ENCODE measurements at places on chromosomes 4 and X.

DNA sequence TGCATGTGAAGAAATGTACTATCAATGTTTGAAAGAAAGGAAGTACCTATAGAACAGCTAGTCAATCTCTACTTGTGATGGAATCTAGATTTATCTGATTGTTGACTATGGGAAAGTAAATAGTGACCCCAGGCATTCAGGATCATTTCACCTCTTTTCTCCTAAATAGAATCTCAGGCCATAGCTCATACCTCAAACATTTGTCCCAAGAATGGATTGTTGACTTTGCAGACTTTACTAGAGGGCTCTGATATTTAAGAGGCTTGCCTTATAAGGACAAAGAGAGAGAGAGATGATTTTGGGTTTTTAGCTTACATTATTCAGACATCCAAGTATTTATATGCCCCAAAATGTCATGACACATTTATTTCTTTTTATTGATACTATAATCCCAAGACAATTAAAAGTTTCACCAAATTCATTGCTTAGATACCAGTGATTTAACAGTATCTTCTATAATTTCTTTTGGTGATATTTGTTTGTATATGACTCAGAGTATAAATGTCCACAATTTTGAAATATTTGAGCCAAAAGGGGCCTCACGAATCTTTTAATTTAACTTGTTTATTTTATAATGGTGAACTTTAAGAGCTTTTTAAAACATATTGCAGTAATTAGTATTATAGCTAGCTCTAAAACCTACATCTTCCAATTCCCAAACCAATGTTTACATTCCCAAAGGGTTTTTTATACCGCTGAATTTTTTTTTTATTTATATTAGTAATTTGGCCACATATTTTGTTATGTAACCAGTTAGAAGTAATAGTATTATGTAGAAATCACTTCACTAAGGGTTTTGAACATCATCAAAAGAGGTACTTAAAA, 614.1 kb downstream of the PCDH7 start:
- no peak for DNase-seq

DNA sequence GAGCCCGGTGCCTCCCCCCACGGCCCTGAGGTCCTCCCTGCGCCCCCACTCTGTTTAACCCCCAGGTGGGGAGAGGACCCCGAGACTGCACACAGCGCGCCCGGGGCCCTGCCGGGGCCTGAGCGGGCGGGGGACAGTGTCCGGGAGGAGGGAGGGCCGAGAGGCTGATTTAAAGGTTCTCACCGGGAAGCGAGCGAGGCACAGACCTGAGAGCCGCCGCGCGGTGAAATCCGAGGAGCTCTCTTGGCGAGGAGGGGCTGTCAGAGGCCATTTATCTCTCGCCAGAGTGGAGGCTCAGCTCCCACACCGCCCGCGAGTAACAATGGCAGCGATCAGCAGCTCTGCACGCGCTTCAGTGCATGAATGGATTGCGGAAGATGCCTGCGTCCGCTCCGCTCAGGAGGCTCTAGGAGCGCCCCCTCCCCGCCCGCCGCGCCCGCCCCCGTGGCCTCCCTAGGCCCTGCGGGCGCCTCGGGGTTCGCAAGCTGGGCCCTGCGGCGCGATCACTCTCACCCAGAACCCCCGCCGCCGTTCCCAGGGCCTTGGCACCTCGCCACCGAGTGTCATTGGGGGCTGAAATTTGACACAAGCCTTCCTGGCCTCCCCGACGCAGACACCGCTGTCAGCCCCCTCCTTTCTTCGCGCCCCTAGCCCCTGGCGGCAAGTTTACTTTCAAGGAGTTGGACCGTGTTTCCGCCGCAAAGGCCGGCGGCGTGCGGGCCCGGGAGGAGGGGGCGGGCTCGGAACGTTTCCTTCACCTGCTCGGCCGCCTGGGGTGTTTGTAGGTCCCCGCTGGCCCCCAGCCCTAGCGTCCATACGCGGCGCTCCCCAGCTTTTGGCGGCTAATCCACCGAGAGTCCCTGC, 48.7 kb upstream of the BCOR start:
- DNase-seq = peak; percentile 42

- peak; percentile 12 for DNase-seq
Measured at GRCh38 chrX:121831601-121832000, 784.2 kb downstream of the GLUD2 start.

GRCh38 chr4:181004056-181004455, 1239.1 kb upstream of the TENM3 start:
- DNase-seq = no peak

DNA sequence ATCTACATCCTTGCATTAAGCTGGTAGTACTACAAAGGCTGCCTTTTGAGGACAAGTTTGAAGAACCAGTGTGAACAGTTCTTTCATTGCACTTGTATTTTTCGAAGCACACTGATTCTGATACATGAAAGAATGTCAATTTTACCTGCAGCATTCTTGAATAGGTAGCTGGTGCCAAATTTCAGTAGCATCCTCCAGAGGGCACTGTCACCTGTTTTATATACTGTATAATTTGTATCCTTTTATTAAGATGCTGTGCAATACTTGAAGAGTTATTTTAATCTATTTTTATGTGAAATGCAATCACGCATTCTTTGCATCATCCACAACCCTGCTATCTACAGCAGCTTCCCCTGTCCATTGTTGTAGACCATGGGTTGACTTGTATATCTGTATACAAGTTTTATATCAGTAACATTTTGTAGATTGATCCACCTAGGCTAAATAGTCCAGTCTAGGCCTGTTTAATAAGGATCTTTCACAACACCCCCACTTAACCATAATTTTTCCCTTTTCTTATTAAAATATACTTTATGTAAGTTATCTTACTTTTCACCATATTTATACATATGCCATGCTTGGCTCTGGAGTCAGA, 325.7 kb downstream of the PCDH7 start:
- no peak for DNase-seq

DNA sequence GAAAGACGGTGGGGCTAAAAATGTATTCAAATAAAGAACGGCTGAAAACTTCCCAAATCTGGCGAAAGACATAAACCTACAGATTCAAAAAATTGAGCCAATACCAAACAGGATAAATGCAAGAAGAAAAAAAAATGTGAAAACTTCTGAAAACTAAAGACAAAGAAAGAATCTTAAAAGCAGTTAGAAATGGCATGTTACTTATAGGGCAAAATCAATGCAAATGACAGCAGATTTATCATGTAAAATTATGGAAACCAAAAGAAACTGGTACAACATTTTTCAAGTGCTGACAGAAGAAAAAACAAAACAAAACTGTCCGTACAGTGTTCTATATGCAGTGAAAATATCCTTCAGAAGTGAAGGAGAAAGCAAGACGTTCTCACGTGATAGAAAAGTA, 239.0 kb downstream of the PDGFC start:
- DNase-seq = no peak

DNA sequence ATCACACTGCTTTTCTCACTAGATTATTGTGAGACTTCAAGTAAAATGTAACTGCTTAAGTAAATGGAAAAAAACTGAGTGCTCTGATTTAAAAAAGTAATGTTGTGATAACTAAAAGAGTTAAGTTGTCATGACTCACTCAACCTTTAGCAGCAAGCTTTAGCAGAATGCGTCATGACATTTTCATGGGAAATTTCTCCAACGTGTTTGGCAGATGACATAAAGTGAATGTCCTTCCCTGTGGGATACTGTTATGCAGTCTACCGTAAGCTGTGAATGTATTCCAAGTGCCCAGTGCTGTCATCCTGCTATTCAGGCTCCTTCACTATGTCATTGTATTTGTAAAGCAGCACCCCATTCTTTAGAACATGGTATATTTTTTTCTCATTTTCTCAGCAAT, 136.2 kb downstream of the CPXCR1 start:
- DNase-seq = peak; percentile 27

GRCh38 chrX:11792461-11793421, 34.7 kb downstream of the MSL3 start:
- no peak for DNase-seq

DNA sequence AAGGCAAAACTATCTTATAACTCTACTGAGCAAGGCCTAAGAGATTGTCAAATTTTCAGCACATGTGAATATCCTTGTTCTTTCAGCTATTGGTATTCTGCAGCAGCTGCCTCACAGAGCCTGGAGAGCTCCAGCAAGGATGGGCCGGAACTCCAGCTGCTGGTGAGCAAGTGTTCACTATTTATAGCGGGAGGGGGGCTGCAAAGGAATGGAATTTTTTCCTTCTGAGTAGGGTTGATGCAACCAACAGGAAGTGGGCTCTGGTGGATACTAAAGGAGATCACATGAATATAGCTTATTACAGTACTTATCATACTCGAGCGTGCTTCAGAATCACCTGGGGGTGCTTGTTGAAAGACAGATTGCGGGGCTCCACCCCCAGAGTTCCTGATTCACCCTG, 20.2 kb upstream of the SETD7 start:
- DNase-seq = peak; percentile 76

- DNase-seq = no peak
Measured at GRCh38 chr4:96295143-96295741, 455.3 kb downstream of the PDHA2 start.

DNA sequence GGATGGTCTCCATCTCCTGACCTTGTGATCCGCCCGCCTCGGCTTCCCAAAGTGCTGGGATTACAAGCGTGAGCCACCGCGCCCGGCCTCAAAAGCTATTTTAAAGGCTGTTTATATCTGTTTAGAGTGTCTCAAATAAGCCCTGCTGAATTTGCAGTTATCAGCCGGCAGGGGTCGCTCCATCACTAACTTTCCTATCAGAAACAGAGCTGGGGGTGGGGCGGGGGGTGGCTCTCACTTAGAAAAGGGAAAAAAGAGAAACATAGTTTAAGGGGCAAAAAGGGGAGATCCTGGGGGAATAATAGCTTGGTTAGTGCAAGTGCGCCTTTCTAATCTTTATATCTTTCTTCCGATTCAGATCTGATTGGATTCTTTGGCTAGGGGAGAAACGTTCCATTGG, 450.7 kb downstream of the UBE2NL start:
- DNase-seq = no peak

GRCh38 chr4:20829617-20830357, 129.5 kb downstream of the PACRGL start:
- DNase-seq = peak; percentile 51

- DNase-seq = no peak
Measured at GRCh38 chr4:1922821-1923220, 51.6 kb downstream of the NSD2 start.

GRCh38 chrX:134926864-134927263, 63.9 kb upstream of the SMIM10 start:
- DNase-seq = no peak

DNA sequence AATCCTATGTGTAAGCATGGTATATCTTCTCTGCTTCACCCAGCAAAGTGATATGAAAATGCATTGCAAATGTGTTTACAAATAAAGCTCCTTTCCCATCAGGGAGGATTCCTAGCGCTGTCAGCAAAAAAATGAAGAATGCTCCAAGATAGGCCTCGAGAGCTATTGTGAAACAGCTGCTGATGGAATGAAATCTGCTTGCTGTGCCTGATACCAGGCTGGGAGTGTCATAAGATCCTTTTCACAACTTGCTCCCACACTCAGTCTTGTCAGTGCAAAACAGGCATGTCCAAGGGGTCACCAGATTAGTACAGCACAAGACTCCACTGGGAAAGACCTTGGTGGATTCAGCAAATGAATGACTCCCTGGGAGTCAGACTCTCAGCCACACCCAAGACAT, 34.1 kb downstream of the HNRNPH2 start:
- no peak for DNase-seq

DNA sequence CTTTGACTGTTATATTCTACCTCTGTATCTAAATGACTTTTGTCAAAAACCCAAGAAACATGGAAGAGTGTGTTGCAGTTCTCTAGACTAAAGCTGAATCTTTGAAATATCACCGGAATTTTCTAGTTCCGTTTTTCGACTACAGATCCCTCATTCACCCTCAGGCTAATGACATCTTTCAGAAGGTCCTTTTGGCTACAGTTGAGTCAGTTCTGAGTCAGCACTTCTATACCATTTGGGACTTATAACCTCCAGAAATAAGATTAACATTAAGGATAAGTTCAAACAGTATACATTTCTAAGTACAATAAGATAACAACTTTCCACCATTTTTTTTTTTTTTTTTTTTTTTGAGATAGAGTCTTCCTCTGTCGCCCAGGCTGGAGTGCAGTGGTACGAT, 331.0 kb upstream of the CPXCR1 start:
- no peak for DNase-seq

GRCh38 chr4:120865985-120866384, 56.5 kb downstream of the PRDM5 start:
- no peak for DNase-seq

- DNase-seq = no peak
Measured at GRCh38 chr4:184280137-184280536, 62.5 kb upstream of the ENPP6 start.

- no peak for DNase-seq
Measured at GRCh38 chr4:160347197-160347596, 1244.3 kb downstream of the RAPGEF2 start.

- DNase-seq = no peak
Measured at GRCh38 chr4:139453041-139453370, 915 bp upstream of the RAB33B start.

GRCh38 chr4:57109847-57110639, at the start of gene IGFBP7:
TSS of gene IGFBP7 (minus strand) at chr4:57110385. CDS start at chr4:57110351, 34 bp downstream.
- DNase-seq = peak; percentile 77

GRCh38 chrX:110667706-110668105, 127.9 kb downstream of the CHRDL1 start:
- DNase-seq = no peak

- no peak for DNase-seq
Measured at GRCh38 chrX:71482228-71482958, 50.5 kb upstream of the OGT start.

GRCh38 chr4:111040904-111041303, 418.0 kb upstream of the PITX2 start:
- DNase-seq = peak; percentile 47

DNA sequence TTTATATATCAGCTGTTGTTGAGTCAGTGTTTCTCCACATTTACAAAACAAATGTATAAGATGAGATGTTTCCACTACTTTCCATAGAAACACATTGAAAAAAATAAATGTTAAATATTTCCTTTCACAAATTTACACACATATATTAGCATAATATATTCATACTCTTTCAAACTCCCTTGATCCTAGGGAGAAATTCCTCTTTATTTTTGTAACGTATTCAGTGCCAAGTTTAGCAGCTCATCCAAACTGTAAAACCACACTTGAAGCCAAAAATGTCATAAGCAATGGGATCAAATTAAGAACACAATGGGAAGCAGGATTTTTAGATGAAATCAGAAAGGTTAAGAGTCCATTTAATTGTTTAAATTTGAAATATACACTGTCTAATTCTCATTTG, 381.1 kb upstream of the MAD2L1 start:
- peak; percentile 14 for DNase-seq

DNA sequence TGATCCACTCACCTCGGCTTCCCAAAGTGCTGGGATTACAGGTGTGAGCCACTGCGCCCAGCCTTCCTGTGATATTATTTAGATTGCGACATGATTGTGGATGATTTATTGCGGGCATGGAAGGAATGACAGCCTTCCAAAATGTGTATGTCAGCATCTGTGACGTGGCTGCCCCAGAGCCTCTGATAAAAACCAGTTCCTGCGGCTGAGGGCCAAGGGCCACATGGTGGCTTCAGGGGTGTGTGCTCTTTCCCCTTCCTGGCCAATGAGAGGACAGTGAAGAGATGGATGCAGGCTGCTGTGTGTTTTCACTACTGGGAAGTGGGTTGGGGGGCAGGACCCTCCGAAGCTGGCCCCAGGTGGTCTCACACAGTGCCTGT, 57.4 kb upstream of the HGFAC start:
- DNase-seq = no peak

All from fibroblast of skin of back (primary cell).